ENCODE measurements at places on chromosomes 6 and 20. TPM values are rescaled to one million over a fixed set of nuclear protein-coding genes. Genes with fewer than 3 reads are reported as not detected.

- peak; percentile 18 for DNase-seq
Measured at GRCh38 chr6:119541132-119541905, 191.8 kb upstream of the MAN1A1 start.

DNA sequence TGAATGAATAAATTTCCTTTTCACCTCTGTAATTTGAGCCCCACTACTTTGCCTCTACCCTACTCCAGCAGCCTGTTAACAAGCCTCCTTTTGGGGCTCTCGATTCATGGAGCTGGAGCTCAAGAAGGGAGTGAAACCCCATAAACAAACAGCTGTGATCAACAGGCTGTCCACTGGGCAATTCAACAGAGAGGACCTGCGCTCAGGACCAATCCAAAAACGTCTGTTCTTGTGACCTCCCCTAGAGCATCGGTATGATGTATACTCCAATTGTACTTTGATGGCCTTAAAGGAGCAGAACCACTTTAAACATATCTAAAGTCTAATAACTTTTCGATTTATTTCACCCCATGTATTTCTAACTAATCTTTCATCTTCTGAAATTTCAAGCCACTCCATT is 37.4 kb downstream of the HIVEP2 start:
- DNase-seq: no peak

- no peak for DNase-seq
Measured at GRCh38 chr6:56076033-56076432, 171.3 kb downstream of the COL21A1 start.

- DNase-seq: peak; percentile 55
Measured at GRCh38 chr6:99330159-99330558, 19.3 kb downstream of the FAXC start.

DNA sequence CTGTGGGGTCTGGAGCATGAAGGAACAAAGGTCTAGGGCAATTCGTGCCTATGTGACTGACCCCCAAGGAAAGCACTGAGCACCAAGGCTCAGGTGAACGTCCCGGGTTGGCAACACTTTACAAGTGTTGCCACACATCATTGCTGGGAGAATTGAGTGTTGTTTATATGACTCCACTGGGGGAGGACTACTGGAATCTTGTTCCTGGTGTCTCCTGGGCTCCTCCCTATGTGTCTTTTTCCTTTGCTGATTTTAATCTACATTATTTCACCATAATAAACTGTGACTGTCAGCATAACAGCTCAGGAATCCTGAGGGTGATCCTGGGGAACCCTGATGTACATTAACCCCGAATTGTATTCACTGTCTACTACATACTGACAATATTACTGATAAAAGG is 207.7 kb upstream of the BMP2 start:
- no peak for DNase-seq

DNA sequence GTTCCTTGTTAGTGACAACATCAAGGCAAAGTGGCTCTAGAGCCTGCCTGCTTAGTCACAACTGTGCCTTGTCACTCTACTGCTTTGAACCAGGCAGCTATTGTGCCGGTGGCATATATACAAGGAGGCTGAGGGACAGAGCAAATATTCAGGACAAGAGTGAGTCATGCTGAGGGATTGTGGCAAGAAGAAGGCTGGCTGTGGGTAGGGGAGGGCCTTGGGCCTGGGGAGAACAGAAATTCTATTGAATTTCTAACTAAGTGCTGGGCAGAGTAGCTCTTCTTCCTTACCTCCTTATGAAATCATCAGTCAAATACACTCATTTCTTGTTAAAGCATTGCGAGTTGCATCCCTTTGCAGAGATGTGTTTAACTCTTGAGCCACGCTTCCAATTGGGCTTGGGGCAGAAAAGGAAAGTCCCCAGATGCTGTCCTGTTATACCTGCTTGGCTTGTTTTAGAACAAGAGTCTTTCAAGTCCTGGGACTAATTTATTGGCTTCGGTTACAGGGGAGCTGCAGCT is 59.7 kb downstream of the PFDN4 start:
- DNase-seq: no peak

PNPLA1 gene
- total RNA-seq: not detected

POU3F2 gene
- total RNA-seq: not detected

BTBD3 gene
- 24.6 TPM for total RNA-seq

BEND6 gene
- 2.7 TPM for total RNA-seq

Data from NCI-H460 (cell line).